ENCODE measurements at places on chromosomes 16 and 17. TPM values are rescaled to one million over a fixed set of nuclear protein-coding genes. Genes with fewer than 3 reads are reported as not detected.

The B3GNT9 gene
- 4.7 TPM for total RNA-seq

The FBXL16 gene
- 0.33 TPM for total RNA-seq

The GNG13 gene
- not detected for total RNA-seq

The GRAPL gene
- not detected for total RNA-seq

The GRIN2C gene
- under 0.01 TPM for total RNA-seq

The ABCC12 gene
- total RNA-seq: not detected

The FDXR gene
- total RNA-seq: 18.0 TPM

The SLC16A11 gene
- not detected for total RNA-seq

The SMIM22 gene
- 1.0 TPM for total RNA-seq

The MEIOB gene
- total RNA-seq: not detected

The SMIM36 gene
- total RNA-seq: not detected

The HIGD1B gene
- not detected for total RNA-seq

The CETP gene
- not detected for total RNA-seq

The SALL1 gene
- not detected for total RNA-seq

The IGFALS gene
- not detected for total RNA-seq

The E4F1 gene
- 24.8 TPM for total RNA-seq

Data from mammary epithelial cell (primary cell).